Gastroesophageal sphincter (tissue), 4 donors: ENCODE measurements at places on chromosomes 4 and X. TPM values are rescaled to one million over a fixed set of nuclear protein-coding genes. Genes with fewer than 3 reads are reported as not detected.

DNA sequence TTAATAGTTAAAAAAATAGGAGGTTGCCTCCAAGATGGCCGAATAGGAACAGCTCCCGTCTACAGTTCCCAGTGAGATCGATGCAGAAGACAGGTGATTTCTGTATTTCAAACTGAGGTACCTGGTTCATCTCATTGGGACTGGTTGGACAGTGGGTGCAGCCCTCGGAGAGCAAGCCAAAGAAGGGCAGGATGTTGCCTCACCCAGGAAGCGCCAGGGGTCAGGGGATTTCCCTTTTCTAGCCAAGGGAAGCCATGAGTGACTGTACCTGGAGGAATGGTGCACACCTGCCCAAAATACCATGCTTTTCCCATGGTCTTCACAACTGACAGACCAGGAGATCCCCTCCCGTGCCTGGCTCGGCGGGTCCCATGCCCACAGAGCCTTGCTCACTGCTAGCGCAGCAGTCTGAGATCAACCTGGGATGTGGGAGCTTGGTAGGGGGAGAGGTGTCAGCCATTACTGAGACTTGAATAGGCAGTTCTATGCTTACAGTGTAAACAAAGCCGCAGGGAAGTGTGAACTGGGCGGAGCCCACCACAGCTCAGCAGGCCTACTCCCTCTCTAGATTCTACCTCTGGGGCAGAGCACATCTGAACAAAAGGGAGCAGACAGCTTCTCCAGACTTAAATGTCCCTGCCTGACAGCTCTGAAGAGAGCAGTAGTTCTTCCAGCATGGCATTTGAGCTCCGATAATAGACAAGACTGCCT lies 47.5 kb downstream of the PPA2 start:
- ATAC-seq: no peak

DNA sequence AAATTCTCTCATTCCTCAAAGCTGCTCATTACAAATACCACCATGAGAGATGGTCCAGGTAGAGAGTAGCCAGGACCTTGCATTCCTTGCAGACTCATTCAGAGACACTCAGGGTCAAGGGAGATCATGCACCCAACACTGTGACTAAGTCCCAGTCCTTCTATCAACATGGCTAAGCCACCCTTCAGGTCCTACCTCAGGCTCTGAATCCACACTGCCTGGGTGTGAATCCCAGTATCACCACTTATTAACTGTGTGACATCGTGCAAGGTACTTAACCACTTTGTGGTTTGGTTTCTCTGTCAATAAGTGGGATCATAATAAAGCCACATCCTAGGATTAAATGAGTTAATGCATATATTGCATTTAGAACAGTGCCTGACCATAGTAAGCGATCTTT lies 124.1 kb upstream of the NEIL3 start:
- no peak for ATAC-seq

GRCh38 chr4:91220315-91220714 lies 1083.5 kb upstream of the GRID2 start:
- no peak for ATAC-seq

DNA sequence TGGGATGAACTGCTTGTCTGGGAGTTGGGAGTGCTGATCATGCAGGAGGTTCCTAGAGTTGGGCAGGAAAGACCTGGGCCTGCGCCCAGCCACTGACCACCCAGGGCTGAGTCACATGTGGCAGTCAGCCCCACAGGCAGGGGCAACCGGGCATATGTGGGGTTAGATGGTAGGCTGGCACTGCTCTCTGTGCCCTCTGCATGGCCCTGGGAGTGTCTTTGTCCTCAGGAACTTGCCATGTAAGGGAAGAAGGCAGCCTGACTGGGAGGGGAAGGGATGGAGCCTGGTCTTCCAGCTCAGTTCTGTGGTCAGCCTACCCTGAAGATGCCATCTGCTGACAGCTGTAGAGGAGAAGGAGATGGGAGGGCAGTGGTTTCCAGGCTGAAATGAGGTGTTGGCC lies 70.2 kb upstream of the EFNB1 start:
- ATAC-seq: no peak

ZNF275 gene
- total RNA-seq: 13.6 TPM

SCRG1 gene
- 1.4 TPM for total RNA-seq

NALF2 gene
- total RNA-seq: not detected

- ATAC-seq: no peak
These were observed 125.8 kb downstream of the SMIM20 start for GRCh38 chr4:26039639-26040359.

CRMP1 gene
- total RNA-seq: 4.3 TPM

- no peak for ATAC-seq
These were observed 132.4 kb upstream of the TET2 start for GRCh38 chr4:105014234-105014633.

DNA sequence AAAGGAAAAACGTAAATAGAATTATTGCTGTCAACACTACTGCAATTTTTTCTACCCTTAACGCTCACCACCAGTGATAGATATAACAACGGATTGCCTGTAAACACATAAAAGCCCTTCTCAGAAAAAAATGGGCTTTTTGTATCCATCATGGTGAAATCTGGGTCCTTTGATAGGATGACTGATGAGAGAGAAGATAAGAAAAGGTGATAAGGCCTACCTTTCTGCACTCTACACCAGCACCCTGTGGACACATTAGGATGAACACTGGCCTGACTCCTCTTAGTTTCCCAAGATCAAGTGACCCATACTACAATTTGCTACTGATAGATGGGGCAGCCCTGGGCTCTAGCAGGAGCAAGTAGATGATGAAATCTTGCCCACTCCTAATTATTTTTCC lies 112.3 kb upstream of the RAP2C start:
- ATAC-seq: no peak

DNA sequence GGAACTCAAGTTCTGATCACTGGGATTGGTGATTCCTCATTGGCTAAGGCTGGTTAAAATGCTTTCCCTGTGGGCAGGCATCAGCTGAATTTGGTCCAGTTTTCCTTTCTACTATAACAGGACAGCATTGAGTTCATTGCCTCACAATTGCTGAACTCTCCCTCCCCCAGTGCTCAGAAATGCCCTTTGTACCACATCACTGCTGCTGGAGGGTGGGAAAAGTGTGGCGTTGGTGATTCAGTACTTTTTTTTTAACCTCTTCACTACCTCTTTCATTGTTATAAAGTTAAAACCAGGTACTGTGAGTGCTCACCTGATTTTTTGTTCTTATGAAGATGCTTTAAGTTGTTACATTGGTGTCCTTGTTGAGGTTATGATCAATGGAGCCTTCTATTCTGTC lies 69.3 kb upstream of the IL2 start:
- no peak for ATAC-seq

DNA sequence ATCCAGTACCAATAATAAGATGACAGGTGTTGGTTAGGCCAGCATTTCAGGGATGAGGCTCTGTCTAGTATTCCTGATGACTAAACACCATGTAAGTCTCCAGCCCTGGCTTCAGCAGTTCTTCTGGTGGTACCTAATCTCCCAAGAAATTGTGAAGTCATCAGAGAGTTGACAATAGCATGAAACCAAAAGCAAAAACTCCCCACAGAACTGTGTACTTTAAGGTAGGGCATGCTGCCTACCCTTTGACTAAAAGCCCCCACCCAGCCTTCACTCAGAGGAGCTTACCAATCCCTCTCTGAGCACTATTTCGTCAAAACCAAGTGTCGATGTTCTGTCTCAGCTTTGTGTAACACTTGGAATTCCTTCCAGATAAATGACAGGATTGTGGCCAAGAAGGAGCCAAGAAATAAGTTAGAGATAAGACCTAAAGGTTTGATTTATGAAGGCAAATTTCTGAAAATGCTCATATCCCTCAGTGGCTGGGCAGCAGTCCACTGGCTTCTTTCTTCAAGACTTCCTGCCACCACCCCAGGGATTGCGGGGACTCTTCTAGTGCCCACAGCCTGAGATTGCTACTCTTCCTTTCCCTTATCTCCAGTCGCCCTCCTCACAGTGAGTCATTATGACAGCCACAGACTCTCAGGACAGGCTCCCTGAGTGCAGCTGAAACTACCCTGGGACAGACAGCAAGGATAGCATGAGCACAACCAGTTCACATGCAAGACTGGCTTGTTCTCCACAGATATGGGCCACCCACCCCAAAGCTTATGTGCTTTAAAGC lies 67.3 kb upstream of the LHFPL1 start:
- no peak for ATAC-seq

- no peak for ATAC-seq
These were observed 114.7 kb downstream of the NWD2 start for GRCh38 chr4:37359261-37359660.

GRCh38 chrX:10395179-10395578 lies 225.2 kb downstream of the MID1 start:
- no peak for ATAC-seq

- ATAC-seq: no peak
These were observed 17.1 kb downstream of the GPR34 start for GRCh38 chrX:41705680-41706374.

PRR32 gene
- not detected for total RNA-seq

GRCh38 chr4:73593631-73594241 lies 26.5 kb downstream of the RASSF6 start:
- ATAC-seq: no peak

TMSB15A gene
- total RNA-seq: not detected

DNA sequence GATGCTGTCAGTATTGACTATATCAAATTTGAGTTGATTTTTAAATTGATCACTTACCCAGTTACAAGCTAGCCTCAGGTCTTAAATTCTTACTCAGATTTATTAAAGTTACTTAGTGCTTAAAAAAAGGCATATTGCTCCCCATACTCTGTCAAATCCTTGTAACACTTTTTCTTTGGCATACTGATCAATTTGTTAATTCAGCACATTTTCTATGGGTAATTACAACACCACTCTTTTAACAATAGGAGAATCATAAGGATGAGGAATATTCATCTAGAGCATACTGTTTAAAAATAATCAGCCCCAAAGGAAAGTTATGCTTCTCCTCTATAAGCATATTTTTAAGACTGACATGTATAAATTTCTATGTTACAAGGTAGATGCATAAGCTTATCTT lies 482.5 kb downstream of the PABPC4L start:
- ATAC-seq: no peak

GRCh38 chrX:3788494-3789233 lies 75.2 kb upstream of the PRKX start:
- ATAC-seq: no peak

RELL1 gene
- total RNA-seq: 74.0 TPM

GRCh38 chr4:155819066-155819465 lies 47.0 kb downstream of the ASIC5 start:
- no peak for ATAC-seq

GRCh38 chr4:79915246-79915645 lies 157.8 kb downstream of the ANTXR2 start:
- no peak for ATAC-seq

OCIAD1 gene
- total RNA-seq: 129 TPM

DNA sequence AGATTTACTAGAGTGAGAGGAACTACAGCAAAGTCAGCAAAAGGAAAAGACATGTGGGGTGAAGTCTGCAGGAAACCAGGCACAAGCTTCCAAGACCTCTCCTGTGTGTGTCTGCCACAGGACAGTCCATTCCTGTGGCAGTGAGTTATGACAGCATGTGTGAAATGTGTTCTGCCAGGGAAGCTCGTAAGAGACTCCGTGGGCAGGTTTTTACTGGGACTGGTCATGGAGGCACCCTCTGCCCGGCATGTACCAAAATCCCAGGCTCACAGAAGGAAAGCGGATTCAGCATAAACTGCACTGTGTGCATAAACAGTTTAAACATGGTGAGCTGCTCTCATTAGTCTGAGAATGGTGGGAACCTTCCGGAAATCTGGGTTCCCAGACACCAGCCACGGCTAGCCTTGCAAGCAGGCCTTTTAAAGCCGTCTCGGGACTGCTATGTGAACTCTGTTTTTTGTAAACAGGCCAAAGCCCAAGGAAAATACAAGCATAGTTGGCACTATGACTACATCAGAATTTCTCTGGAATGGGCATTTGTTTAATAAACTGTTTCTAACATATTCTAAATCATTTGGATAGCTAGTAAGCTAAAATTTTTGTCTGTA lies 288.5 kb downstream of the TENM3 start:
- ATAC-seq: no peak

DNA sequence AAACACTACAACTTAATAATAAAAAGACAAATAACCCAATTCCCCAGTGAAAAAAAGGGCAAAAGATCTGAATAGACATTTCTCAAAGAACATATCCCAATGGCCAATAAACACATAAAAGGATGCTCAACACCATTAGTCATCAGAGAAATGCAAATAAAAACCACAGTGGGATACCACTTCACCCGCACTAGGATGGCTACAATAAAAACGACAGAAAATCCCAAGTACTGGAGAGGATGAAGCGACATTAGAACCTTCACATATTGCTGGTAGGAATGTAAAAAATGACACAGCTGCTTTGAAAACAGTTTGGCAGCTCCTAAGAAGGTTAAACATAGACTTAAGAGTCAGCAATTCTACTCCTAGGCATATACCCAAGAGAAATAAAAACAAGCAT lies 140.6 kb upstream of the ARX start:
- ATAC-seq: no peak

- ATAC-seq: no peak
These were observed 5.0 kb upstream of the TSPAN5 start for GRCh38 chr4:98663226-98664006.

XG gene
- total RNA-seq: 0.47 TPM

- ATAC-seq: peak; percentile 86
These were observed 26.7 kb upstream of the C1QTNF7 start for GRCh38 chr4:15400981-15401671.

DNA sequence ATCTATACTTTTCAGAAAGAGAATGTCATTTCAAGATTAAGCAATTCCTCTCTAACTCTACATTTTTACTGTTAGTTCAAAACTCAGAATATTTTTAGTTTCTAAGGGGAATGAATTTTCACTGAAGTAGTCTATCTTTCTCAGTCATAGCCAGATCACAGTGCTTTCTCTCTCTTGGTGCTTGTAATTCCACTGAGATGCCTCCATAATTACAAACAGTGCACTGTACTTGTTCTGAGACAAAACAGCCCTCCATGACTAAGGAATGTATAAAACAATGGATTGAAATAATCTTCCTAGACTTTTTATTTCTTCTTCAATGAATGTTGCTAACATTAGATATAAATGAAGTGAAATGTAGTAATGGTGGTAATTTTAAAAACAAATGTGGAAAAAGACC lies 603.2 kb upstream of the FAM241A start:
- ATAC-seq: no peak

WFS1 gene
- total RNA-seq: 137 TPM

DNA sequence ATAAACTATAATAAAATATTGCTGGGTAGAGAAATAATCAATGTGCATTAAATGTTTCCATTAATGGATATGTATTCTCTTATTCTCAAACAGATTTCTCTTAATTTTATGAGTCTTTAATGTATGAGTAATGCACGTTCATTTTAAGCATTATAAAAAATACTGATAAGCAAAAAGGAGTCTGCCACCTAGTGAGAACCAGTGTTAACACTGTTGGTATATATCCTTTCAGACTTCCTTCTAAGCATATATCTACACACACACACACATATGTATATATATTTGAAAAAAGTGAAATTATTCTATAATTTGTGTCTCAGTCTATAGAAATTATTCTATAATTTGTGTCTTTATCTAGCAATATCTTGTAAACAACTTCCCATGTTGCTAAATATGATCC lies 49.9 kb upstream of the MTMR1 start:
- no peak for ATAC-seq
